ENCODE measurements at places on chromosomes 16 and 17.

DNA sequence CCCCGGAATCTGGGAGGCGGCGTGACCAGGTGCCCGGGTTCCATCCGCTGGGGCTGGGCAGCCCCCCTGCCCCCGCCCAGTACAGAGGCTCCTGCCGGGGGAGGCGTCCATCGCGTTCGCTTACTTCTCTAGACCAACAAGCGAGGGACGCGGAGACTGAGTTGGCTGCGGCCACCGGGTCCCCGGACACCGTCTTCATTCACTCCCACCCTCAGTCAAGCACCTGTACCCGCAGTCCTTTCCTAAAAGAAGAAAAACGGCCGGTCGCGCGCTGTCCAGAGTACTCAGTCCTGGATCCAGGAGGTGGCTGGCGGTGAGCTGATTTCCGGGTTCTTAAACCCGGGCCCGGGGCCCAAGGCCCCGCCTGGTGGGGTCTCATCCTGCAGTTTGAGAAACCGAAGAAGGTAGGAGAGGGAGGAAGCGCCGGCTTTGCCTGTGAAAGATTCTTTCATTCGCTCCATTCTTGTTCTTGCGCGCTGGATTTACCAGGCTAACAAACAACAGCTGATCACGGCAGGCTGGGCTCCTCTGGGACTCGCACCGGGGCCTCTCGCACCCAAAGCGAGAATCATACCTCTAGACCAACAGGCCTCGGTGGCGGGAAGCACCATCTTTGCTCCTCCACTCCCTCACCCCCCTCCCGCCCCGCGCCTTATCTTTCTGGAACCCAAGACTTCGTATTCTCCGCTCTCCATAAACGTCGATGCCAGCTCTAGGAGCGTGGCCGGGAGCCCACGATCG lies 17.4 kb upstream of the OR1F1 start:
- DNase-seq = no peak

DNA sequence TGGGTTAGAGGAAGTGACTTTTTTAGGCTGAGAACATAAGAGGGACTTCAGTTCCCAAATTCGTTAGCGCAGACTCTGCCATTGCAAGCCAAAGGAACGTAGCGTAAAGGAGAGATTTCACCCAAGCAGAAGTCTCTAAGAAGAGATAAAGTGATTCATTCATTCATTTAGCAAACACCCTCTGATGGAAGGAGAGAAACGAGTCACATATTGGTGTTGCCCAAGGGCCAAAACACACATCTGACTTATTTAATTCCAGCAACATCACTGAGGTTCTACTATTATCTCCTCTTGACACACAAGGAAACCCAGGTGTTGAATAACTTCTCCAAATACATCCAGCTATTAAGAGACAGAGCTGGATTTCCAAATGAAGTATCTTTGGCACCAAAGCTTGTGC lies 85.7 kb upstream of the CACNG3 start:
- DNase-seq = no peak

GRCh38 chr17:7328009-7328408 lies 1.1 kb downstream of the NEURL4 start:
- no peak for DNase-seq

- DNase-seq = no peak
Observed at GRCh38 chr16:1526608-1527555, 6.6 kb upstream of the TMEM204 start.

DNA sequence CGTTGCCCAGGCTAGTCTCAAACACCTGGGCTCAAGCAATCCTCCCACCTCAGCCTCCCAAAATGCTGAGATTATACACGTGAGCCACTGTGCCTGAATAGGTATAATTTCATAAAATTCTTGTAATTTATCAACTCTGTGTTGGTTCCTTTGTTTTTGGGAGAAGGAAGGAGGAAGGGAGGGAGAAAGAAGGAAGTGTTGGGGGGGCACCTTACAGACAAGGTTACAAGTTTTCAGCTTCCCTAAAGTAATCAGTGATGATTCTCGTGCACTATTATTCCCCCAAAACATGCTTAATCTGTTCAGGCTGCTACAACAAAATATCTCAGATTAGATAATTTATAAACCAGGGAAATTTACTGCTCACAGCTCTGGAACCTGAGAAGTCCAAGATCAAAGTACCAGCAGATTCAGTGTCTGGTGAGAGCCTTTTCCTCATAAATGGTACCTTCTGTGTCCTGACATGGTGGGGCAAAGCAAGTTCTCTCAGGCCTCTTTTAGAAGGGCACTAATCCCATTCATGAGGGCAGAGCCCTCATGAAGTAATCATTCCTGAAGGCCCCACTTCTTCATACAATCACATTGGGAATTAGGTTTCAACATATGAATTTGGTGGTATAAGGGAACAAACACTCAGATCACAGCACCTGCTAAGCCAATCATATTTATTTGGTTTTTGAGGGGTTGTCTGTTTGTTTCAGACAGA lies 28.1 kb downstream of the USP32 start:
- no peak for DNase-seq

DNA sequence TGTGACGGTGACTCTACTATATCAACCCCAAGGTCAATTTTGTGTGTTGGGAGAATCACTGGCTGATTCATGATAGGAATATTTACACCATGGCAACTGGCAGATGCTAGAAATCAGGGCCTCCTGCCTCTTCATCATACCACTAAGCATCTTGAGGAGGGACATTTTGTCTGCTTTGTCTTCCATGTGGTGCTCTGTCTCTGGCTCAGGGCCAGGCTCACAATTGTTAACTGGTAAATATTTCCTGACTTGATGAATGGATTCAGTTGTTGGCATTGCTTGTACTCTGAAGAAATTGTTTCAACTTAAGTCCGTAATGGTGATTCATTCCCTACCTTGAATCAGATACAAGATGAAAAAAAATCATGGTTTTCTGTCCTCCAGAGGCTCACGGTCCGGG lies 292.7 kb downstream of the HAPSTR1 start:
- no peak for DNase-seq

DNA sequence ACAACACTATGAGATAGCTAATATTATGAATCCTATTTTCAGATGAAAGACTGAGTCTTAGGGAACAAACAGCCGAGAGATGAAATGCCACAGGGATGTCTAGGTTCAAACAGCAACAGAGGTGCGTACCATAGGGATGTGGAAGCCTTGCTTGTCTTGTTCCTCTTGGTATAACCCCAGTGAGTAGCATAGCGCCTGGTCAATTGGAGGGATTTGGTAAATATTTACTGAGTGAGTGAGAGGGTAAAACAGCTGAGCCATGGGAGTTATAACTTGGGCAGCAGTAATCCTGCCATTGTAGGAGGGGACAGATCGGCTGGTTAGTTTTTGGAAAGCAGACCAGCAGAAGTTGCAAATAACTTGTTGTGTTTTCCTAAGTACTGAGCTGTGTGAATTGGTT lies 80.2 kb downstream of the WWOX start:
- DNase-seq = no peak

DNA sequence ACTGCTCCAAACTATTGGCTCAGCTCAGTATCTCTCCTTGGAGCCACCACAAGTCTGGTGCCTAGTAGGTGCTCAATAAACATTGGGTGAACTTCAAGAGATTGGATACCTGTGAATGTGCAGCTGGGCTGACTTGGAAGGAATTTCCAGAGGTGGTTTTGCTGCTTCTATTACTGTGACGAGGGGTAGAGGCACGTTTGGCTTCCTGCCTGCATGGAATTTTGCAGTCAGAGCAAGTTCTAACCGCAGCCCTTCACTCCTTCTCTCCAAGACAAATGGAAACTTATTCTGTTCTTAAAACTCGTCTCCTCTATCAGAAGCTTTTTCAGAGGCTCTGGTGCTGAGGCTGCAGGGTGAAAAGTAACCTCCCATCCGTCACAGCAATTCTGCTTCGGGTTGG lies 342.5 kb downstream of the CPPED1 start:
- no peak for DNase-seq

GRCh38 chr16:67024384-67025209 lies 4.4 kb upstream of the CBFB start:
- no peak for DNase-seq

DNA sequence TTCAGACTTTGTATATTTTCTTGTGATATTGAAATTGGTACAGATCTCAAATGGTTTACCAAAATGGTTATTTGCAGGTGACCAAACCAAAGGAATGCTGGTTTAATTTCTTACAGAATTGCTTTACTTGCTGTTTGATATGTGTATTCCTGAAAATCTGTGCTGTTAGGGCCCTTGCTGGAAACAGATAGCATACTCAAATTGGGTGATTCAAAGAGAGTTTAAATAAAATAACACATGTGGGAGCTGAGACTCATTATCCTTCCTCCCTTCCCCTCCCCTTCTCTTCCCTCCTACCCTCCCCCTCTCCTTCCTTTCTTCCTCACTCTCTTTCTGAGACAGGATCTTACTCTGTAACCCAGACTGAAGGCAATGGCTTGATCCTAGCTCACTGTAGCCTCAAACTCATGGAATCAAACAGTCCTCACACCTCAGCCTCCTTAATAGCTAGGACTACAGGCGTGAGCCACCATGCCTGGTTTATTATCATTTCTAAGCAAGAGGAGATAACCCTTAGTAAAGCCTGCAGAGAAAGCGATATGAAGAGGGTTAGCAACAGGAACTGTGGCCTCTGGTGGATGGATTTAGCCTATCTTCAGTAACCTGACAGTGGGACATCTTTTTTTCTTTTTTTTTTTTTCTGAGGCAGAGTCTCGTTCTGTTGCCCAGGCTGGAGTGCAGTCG lies 141.9 kb downstream of the BCAS3 start:
- DNase-seq = no peak

DNA sequence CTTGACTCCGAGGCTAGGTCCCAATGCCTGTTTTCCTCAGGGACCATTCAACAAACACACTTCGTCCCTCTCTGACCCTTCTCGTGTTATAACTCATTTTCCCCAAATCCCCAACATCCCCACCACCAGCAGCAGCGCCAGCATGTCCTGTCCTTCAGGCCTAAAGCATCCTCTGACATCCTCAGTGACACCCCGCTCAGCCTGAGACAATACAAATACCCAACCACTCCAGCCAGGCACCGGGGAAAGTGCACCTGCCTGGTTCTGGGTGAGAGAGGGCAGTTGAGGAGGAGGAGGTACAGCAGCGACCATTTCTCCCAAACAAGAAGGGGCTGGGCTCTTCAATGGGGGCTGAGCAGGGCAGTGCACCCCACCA lies 4.7 kb downstream of the MNT start:
- DNase-seq = no peak

GRCh38 chr17:66200685-66201092 lies 8.8 kb upstream of the CEP112 start:
- DNase-seq = peak; percentile 45

DNA sequence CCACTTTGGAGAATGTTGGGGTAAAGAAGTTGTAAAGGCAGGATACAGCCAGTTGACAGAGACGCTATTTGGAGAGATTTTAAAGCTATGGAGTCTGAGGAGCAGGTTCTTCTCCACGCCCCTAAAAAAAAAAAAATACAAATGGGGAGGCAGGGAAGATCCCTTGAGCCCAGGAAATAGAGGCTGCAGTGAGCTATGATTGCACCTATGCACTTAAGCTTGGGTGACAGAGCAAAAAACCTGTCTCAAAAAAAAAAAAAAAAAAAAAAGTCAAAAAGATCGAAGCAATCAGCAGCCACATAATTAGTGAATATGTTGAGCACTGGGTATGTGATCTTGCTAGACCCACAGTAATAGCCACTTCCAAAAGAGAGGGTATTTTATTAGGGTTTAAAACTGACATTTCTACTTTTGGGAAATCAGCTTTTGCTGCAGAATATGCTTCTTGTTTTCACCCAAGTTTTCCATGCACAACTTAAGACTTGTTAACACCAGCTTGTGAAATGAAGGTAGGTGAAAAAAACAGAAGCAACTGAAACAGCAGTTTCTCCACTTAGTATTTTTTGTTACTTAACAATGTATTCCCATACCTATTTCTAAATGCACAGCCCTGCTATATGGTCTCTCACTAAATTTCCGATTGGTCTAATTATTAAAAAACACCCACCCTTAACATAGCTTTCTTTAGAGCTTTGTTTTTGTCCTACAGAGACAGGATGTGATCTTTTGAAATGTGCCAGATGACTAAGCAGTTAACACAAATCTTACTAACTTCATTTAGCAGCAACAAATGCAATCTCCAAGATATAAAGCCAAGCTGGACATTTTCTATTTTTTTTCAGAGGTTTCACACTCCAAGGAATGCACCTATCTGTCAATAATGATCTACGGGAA lies 2.5 kb upstream of the ARL6IP1 start:
- DNase-seq = no peak

DNA sequence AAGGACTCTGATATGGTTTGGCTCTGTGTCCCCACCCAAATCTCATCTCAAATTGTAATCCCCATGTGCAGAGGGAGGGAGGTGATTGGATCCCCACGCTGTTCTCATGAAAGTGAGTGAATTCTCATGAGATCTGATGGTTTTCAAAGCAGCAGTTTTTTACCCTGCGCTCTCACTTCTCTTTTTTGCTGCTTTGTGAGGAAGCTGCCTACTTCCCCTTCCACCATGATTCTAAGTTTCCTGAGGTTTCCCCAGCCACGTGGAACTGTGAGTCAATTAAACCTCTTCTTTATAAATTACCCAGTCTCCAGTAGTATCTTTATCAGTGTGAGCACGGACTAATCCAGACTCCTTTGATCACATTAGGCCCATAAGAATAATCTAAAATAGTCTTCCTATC lies 719.7 kb upstream of the CDH8 start:
- no peak for DNase-seq

DNA sequence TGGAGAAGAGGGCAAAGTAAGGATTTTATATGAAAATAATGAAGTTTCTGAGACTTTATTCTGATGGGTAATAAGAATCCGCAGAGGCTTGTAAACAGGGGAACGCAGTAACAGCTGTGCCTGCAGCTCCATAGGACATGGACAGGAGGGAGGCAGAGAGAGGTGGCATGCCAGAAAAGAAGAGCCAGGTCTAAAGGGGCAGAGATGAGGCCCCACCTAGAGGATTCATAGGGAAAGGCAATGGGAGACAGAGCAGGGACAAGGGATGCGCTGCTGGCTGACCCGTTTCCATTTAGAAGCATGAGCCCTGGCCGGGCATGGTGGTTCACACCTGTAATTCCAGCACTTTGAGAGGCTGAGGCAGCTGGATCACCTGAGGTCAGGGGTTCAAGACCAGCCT lies 340.3 kb upstream of the CDH5 start:
- no peak for DNase-seq

- no peak for DNase-seq
Observed at GRCh38 chr16:25729188-25729915, 37.6 kb downstream of the HS3ST4 start.

DNA sequence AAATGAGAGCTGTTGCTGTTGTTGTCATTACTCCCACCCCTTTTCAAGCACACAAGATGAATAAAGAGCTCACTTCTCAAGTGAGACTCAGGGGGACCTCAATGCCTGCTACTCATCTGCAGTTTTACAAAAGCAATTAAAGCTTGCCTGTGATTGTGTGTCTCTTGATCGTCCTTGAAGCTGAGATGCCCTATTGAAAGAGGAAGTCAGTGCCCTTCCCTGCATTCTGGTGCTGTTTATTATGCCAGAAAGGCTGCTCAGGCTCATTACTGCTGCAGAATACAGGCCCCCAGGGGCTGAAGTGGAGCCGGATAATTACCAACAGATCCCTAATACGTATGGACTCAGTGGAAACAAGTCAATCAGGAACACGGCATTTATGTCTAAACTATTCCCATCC lies 147.2 kb downstream of the HS3ST2 start:
- no peak for DNase-seq

- no peak for DNase-seq
Observed at GRCh38 chr16:64445245-64445644, 676.6 kb downstream of the CDH11 start.

GRCh38 chr16:88455610-88456355 lies 2.7 kb downstream of the ZFPM1 start:
- no peak for DNase-seq

- no peak for DNase-seq
Observed at GRCh38 chr16:81938326-81939163, 72.7 kb downstream of the SDR42E1 start.

Measured in dorsolateral prefrontal cortex (tissue), 122 donors.